HepG2 (cell line): ENCODE measurements at places on chromosomes 16 and 17.

- DNase-seq: no peak
- no peak overlapping the region for H3K27ac ChIP-seq
- no peak overlapping the region for H3K4me3 ChIP-seq
- H3K27me3 ChIP-seq: no peaks in the 10 kb centered on the region; the same call in none of the 2 replicates
- no peaks in the 10 kb centered on the region for H3K36me3 ChIP-seq
Measured at GRCh38 chr17:77709594-77709993, 248.9 kb upstream of the TNRC6C start.

GRCh38 chr17:72466199-72466598 lies 345.4 kb downstream of the SOX9 start:
- peaks cover 98% of the 10 kb centered on the region for H3K4me1 ChIP-seq
- peak; percentile 48 for DNase-seq
- H3K27ac ChIP-seq: peak overlapping the region; percentile 70
- peaks cover 2% of the 10 kb centered on the region; the same call in 1 of the 2 replicates for H3K36me3 ChIP-seq
- H3K4me3 ChIP-seq: peak overlapping the region; percentile 64; the same call in 1 of the 2 replicates
- no peaks in the 10 kb centered on the region for H3K27me3 ChIP-seq

DNA sequence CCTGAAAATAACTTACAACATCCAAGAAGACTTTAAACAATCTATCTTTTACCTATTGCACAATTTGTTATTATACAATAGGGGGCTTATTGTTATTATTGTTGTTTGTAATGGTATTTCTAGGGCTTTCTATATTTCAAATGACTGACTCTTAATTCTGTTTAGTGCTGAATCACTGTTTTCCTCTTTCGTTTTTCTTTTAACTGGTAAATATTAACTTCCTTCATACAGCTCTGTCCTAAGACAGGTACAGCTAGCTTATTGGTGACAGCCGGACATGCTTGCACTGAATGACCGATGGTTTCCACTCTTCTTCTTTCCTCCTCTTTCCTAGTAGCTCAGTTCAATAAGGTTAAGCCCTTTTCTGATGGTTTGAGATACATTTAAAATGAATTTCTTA lies 11.6 kb downstream of the KRTAP9-7 start:
- H3K4me1 ChIP-seq: peaks cover 6% of the 10 kb centered on the region; the same call in 1 of the 2 replicates
- no peak overlapping the region for H3K27ac ChIP-seq
- H3K36me3 ChIP-seq: no peaks in the 10 kb centered on the region
- no peak overlapping the region for H3K4me3 ChIP-seq
- peak; percentile 0 for DNase-seq

GRCh38 chr17:13544292-13544691 lies 57.4 kb downstream of the HS3ST3A1 start:
- H3K4me3 ChIP-seq: no peak overlapping the region
- no peaks in the 10 kb centered on the region for H3K36me3 ChIP-seq
- H3K27me3 ChIP-seq: peaks cover 4% of the 10 kb centered on the region; the same call in 1 of the 3 replicates

DNA sequence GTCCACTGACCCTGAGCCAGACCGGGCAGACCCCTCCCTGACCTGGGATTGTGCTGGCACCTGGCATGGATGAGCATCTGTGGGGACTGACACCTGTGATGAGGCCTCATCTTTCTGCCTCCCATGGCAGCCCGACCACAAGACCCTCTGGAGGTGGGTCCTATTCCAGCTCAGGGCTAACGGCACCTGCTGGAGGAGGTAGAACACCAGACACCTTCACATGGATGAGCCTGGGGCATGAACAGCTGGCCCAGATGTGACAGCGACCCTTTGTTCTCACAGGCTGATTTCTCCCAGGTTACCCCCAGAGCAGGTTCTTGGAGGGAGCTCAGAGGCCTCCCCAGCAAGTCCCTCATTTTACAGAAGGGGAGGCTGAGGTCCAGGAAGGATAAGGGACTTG lies 46.4 kb upstream of the PIK3R6 start:
- H3K27ac ChIP-seq: no peak overlapping the region
- H3K4me1 ChIP-seq: no peaks in the 10 kb centered on the region
- H3K36me3 ChIP-seq: no peaks in the 10 kb centered on the region
- H3K4me3 ChIP-seq: no peak overlapping the region

DNA sequence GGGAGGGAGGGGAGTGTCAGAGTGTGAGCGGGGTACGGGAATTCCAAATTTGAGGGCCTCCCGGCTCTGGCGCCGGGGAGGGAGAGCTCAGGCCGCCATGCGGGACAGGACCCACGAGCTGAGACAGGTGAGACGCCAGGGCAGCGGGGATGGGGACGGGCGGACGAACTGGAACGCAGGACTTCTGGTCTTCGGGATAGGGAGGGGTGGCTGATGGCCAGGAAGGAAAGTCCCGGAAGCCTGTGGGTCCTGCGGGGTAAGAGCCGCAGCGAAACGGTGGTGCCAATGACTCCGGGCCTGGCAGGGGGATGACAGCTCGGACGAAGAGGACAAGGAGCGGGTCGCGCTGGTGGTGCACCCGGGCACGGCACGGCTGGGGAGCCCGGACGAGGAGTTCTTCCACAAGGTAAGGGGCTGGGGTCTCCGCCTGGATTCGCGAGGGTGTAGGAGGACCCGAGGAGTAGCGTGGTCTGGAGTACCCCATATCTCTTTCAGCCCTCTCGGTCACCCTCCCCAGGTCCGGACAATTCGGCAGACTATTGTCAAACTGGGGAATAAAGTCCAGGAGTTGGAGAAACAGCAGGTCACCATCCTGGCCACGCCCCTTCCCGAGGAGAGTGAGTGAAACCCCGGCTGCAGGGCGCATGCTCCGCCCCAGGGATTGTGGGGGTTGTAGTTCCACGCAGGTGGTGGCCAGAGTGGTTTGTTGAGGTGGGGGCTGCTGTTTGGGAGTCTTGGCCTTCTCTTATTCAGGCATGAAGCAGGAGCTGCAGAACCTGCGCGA lies 543 bp downstream of the STX4 start:
- peak overlapping the region; percentile 94 for H3K4me3 ChIP-seq
- H3K4me1 ChIP-seq: peaks cover 39% of the 10 kb centered on the region
- H3K27me3 ChIP-seq: no peaks in the 10 kb centered on the region; the same call in 2 of the 3 replicates

DNA sequence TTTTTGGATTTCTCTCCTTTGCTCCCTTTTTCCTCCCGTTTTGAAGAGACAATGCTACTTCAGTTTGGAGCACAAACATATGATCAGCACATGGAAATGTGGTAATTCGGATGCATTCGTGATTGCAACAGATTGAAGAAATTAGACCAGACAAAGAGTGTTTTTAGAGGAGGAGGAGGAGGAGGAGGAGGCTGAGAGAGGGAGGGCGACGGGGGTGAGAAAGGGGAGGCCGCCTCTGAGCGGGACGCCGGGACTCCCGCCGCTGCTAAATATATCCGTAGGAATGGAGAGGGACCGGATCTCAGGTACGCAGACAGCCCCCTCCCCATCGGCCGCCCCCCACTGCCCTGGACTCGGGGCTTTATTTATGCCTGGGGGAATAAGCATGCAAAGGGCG lies 179.3 kb downstream of the SEC14L1 start:
- no peak overlapping the region for H3K27ac ChIP-seq
- H3K4me1 ChIP-seq: peaks cover 52% of the 10 kb centered on the region
- H3K27me3 ChIP-seq: no peaks in the 10 kb centered on the region
- no peak overlapping the region for H3K4me3 ChIP-seq
- no peak for DNase-seq

- H3K4me1 ChIP-seq: peaks cover 17% of the 10 kb centered on the region
- H3K36me3 ChIP-seq: no peaks in the 10 kb centered on the region
- no peak overlapping the region for H3K27ac ChIP-seq
- no peak for DNase-seq
- H3K27me3 ChIP-seq: peaks cover 77% of the 10 kb centered on the region
Measured at GRCh38 chr17:45820052-45820780, 24.5 kb upstream of the SPPL2C start.

DNA sequence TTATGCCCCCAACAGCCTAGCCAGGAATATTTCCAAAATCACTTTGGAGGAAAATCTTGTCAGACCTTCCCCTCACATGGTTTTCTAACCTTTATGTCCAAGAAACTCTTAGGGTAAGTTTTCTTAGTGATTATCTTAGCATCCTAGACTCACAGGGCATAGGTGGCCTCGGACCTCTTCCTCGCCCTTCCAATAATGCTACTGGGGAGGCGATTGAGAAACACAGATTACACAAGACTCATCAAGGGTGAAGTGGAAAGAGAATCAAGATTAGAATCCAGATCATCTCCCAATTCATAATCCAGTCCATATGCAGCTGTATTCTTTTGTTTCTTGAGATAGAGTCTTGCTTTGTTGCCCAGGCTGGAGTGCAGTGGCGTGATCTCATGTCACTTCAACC lies 358.4 kb upstream of the CDH5 start:
- no peaks in the 10 kb centered on the region for H3K36me3 ChIP-seq
- H3K27me3 ChIP-seq: no peaks in the 10 kb centered on the region; the same call in 2 of the 3 replicates
- no peak overlapping the region for H3K27ac ChIP-seq
- H3K4me1 ChIP-seq: no peaks in the 10 kb centered on the region

- H3K27me3 ChIP-seq: no peaks in the 10 kb centered on the region
- H3K4me1 ChIP-seq: peaks cover 33% of the 10 kb centered on the region
- H3K27ac ChIP-seq: no peak overlapping the region
- no peak overlapping the region for H3K4me3 ChIP-seq
Measured at GRCh38 chr16:89292443-89293078, 75.1 kb downstream of the ZNF778 start.
